Activated T-helper 1 cell treated with anti-CD3 and anti-CD28 coated beads, Interleukin-12 subunit alpha, Interleukin-12 subunit beta, Interleukin-2, Interleukin-4 antibody, amounts not matched to agents 30 ng/mL and 10 ng/mL and 1 ng/mL, durations not matched to agents 14 hours and 24 hours and 36 hours (primary cell): ENCODE measurements at places on chromosomes 6 and 20. TPM values are rescaled to one million over a fixed set of nuclear protein-coding genes. Genes with fewer than 3 reads are reported as not detected.

Gene LY6G6F
- total RNA-seq: not detected in 2 replicates

- H3K4me1 ChIP-seq: peaks cover 16% of the 10 kb centered on the region
- no peak overlapping the region for H3K27ac ChIP-seq
- peaks cover 2% of the 10 kb centered on the region for H3K36me3 ChIP-seq
- H3K4me3 ChIP-seq: no peak overlapping the region
Measured at GRCh38 chr6:37850728-37851285, 31.3 kb downstream of the ZFAND3 start.

- no peaks in the 10 kb centered on the region for H3K27me3 ChIP-seq
- H3K27ac ChIP-seq: no peak overlapping the region
- DNase-seq: no peak
- peaks cover 22% of the 10 kb centered on the region for H3K36me3 ChIP-seq
- H3K4me1 ChIP-seq: peaks cover 19% of the 10 kb centered on the region
Measured at GRCh38 chr20:36887752-36888090, 11.8 kb downstream of the TLDC2 start.

Gene NKAIN2
- total RNA-seq: not detected in 2 replicates

Gene PXDC1
- 0.12 and 0.57 TPM in 2 replicates for total RNA-seq

Gene MAP1LC3A
- 6.1 and 7.3 TPM in 2 replicates for total RNA-seq

Gene PHF10
- total RNA-seq: 88.3 and 89.3 TPM in 2 replicates

DNA sequence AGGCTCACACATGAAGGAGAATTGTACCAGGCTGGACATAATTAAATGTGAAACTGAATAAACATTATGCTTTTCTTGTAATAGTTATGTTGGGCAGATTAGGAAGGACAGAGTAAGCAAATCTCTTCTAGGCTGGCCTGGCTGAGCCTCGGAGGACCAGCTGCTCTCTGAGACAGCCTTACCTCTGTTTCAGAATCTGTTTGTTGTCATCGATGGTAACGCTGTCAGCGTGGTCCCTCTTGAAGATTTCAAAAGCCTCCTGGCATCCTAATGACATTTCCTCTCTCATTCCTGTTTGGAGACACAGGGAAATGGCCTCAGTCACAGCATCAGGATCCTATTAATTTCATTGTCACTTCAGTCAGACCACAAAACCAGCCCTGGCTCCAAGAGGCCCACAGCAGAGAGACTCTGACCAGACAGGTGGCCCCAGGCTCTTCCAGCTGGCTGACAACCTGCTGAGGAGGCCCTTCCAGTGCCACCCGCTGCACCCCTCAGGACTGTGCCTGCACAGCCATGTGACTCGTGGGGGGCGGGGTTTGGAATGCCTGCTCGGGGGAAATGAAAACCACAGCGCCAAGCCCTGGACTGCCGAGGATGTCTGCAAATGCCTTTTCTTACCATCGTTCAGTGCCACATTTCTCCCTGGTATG is 108.5 kb upstream of the KCNK16 start:
- H3K4me1 ChIP-seq: no peaks in the 10 kb centered on the region
- DNase-seq: no peak
- no peaks in the 10 kb centered on the region for H3K36me3 ChIP-seq
- peaks cover 1% of the 10 kb centered on the region for H3K27me3 ChIP-seq
- H3K4me3 ChIP-seq: no peak overlapping the region
- H3K27ac ChIP-seq: no peak overlapping the region

- H3K27me3 ChIP-seq: no peaks in the 10 kb centered on the region
- peak overlapping the region; percentile 95 for H3K27ac ChIP-seq
- DNase-seq: no peak
- H3K4me3 ChIP-seq: peak overlapping the region; percentile 90
Measured at GRCh38 chr6:31204751-31205145, 34.3 kb upstream of the POU5F1 start.

Gene COL19A1
- not detected in 2 replicates for total RNA-seq

Gene FRK
- 0.02 TPM in 1 of 2 replicates, not detected in the other for total RNA-seq

Gene TPX2
- 53.3 and 54.4 TPM in 2 replicates for total RNA-seq

DNA sequence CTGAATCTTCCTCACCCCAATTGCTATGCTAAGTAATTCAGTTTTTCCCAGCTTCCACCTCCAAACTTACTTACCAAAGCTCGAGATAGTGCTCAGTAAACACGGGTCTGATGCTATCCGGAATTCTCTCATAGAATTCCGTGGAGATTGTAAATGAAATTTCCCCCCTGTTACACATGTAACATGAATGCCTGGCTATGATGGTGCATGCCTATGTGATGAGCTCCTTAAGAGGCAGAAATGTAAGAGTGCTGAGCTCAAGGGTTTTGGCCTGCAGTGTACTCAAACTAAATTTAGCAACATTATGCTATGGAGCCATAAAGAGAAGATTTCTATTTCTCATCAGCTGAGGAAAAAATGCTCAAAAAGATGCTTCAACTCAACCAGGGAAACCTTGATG is 133.4 kb upstream of the FUT9 start:
- no peak overlapping the region for H3K4me3 ChIP-seq
- no peak for DNase-seq
- H3K27me3 ChIP-seq: no peaks in the 10 kb centered on the region
- no peaks in the 10 kb centered on the region for H3K4me1 ChIP-seq
- H3K27ac ChIP-seq: no peak overlapping the region

Gene KCNG1
- 2.8 and 3.1 TPM in 2 replicates for total RNA-seq

DNA sequence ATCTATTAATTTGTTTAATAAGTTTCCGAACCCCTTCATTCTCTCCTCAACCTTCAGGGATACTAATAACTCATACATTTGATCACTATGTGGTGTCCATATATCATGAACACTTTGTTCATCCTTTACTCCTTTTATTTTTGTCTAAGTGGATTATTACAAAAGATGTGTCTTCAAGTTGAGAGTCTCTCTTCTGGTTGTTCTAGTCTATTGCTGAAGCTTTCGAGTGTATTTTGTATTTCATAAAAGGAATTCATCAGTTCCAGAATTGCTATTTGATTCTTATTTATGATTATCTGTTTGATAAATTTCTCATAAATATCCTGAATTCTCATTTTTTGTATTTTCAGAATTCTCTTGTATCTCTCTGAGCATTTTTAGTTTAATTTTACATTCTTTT is 96.5 kb upstream of the RUNX2 start:
- no peak overlapping the region for H3K4me3 ChIP-seq
- H3K27me3 ChIP-seq: no peaks in the 10 kb centered on the region
- DNase-seq: no peak
- peaks cover 31% of the 10 kb centered on the region for H3K36me3 ChIP-seq

- peaks cover 10% of the 10 kb centered on the region for H3K36me3 ChIP-seq
- no peak overlapping the region for H3K4me3 ChIP-seq
- H3K27ac ChIP-seq: no peak overlapping the region
- no peak for DNase-seq
- H3K27me3 ChIP-seq: peaks cover 2% of the 10 kb centered on the region
Measured at GRCh38 chr6:29968130-29968529, 25.8 kb downstream of the HLA-A start.

Gene GTSF1L
- 0.39 TPM in 1 of 2 replicates, not detected in the other for total RNA-seq

Gene HLA-G
- total RNA-seq: 0.91 and 1.6 TPM in 2 replicates

Gene SLC32A1
- total RNA-seq: not detected in 2 replicates

Gene XKR7
- total RNA-seq: not detected in 2 replicates

- DNase-seq: no peak
- no peaks in the 10 kb centered on the region for H3K4me1 ChIP-seq
- H3K27me3 ChIP-seq: no peaks in the 10 kb centered on the region
- H3K27ac ChIP-seq: no peak overlapping the region
Measured at GRCh38 chr6:155473741-155474140, 18.1 kb upstream of the NOX3 start.

GRCh38 chr6:37867756-37868446 is 48.4 kb downstream of the ZFAND3 start:
- DNase-seq: no peak
- peaks cover 42% of the 10 kb centered on the region for H3K4me1 ChIP-seq
- H3K36me3 ChIP-seq: peaks cover 11% of the 10 kb centered on the region
- H3K27ac ChIP-seq: peak overlapping the region; percentile 49
- H3K4me3 ChIP-seq: no peak overlapping the region

Gene DUSP15
- total RNA-seq: not detected in 2 replicates

DNA sequence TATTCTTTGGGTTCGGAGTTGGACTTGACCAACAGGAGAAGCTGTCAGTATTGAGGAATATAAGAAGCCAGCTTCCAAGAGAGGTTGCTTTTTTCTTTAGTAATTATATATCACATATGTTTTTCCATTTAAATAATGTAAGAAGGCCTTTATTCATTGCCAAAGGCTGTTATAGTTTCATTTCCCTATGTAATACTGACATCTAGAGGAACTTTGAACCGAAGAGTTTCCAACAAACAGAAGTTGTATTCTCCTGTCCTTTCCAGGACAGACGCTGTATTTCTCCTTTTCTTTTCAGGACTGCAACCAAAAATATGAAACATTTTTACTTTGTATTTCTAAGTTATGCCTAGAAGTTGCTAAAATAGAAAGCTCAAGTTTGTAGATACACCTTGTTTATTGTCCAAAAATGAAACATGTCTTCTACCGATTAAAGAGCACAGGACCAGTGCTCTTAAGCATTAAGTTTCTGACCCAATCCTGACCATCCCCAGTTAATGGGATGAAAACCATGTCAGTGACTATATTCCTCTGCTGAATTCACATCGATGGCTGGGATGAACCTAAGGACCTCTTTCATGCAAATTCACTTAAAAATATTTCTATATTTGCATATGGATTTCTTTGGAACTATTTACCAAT is 55.1 kb downstream of the MYLK4 start:
- H3K4me3 ChIP-seq: no peak overlapping the region
- H3K27ac ChIP-seq: no peak overlapping the region
- H3K4me1 ChIP-seq: no peaks in the 10 kb centered on the region
- H3K36me3 ChIP-seq: no peaks in the 10 kb centered on the region

DNA sequence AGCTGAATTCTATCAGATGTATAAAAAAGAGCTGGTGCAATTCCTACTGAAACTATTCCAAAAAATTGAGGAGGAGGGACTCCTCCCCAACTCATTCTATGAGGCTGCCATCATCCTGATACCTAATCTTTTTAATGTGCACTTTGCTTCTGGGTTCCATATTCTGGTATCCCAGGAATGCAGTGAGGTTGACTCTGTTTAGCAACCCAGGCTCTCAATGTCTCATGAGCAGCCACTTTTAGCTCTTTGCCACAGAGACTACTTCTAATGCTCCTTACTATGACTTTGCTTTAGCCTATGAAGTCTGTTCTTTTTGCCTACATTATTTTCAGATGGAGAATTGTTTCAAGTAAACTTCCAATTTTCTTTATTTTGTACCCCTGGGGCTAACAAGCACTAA is 185.5 kb upstream of the NRSN1 start:
- DNase-seq: no peak
- H3K27me3 ChIP-seq: no peaks in the 10 kb centered on the region
- H3K27ac ChIP-seq: no peak overlapping the region
- no peak overlapping the region for H3K4me3 ChIP-seq
- H3K4me1 ChIP-seq: no peaks in the 10 kb centered on the region

Gene GJA1
- not detected in 2 replicates for total RNA-seq

- peak overlapping the region; percentile 31 for H3K27ac ChIP-seq
- peak overlapping the region; percentile 74 for H3K4me3 ChIP-seq
- peaks cover 20% of the 10 kb centered on the region for H3K27me3 ChIP-seq
- peaks cover 20% of the 10 kb centered on the region for H3K4me1 ChIP-seq
Measured at GRCh38 chr20:26209171-26209941, 512.7 kb upstream of the ZNF337 start.

- H3K4me1 ChIP-seq: peaks cover 10% of the 10 kb centered on the region
- peaks cover 2% of the 10 kb centered on the region for H3K27me3 ChIP-seq
- H3K36me3 ChIP-seq: no peaks in the 10 kb centered on the region
- DNase-seq: no peak
- H3K4me3 ChIP-seq: no peak overlapping the region
- H3K27ac ChIP-seq: no peak overlapping the region
Measured at GRCh38 chr6:281469-282103, 10.7 kb upstream of the DUSP22 start.

GRCh38 chr6:32108094-32108627 is 977 bp downstream of the TNXB start:
- no peaks in the 10 kb centered on the region for H3K4me1 ChIP-seq
- H3K27ac ChIP-seq: no peak overlapping the region
- peaks cover 22% of the 10 kb centered on the region for H3K27me3 ChIP-seq
- H3K36me3 ChIP-seq: peaks cover 9% of the 10 kb centered on the region
- DNase-seq: no peak
- no peak overlapping the region for H3K4me3 ChIP-seq

Gene FAM209B
- 1.2 and 1.4 TPM in 2 replicates for total RNA-seq

- no peaks in the 10 kb centered on the region for H3K36me3 ChIP-seq
- peak overlapping the region; percentile 30 for H3K4me3 ChIP-seq
- peaks cover 58% of the 10 kb centered on the region for H3K27me3 ChIP-seq
- DNase-seq: no peak
- no peak overlapping the region for H3K27ac ChIP-seq
Measured at GRCh38 chr6:7050872-7051779, 56.6 kb upstream of the RREB1 start.

Gene DEF6
- total RNA-seq: 123 and 125 TPM in 2 replicates

- peaks cover 15% of the 10 kb centered on the region for H3K4me1 ChIP-seq
- DNase-seq: no peak
- peak overlapping the region; percentile 51 for H3K27ac ChIP-seq
- peaks cover 12% of the 10 kb centered on the region for H3K27me3 ChIP-seq
Measured at GRCh38 chr20:49310705-49311104, 32.8 kb upstream of the ZNFX1 start.

DNA sequence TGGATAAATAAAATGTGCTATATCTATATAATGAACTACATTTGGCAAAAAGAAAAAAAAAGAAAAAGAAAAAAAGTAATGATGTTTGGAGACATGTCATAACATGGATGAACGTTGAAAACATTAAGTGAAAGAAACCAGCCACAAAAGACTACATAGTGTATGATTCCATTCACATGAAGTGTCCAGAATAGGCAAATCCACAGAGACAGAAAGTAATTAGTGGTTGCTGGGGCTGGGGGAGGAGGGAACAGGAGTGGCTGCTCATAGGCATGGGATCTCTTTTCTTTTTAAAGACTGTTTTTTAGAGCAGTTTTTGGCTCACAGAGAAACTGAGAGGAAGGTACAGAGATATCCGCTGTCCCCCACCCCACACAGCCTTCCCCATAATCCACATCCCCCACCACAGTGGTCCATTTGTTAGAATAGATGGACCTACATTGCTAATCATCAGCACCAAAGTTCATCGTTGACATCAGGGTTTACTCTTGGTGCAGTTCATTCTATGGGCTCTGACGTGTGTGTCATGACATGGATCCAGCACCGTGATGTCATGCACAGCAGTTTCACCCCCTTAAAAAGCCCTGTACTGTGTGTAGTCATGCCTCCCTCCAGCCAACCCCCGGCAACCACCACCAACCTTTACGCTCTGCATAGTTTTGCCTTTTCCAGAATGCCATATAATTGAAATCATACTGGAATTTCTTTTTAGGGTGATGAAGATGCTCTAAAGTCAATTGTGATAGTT is 240.9 kb upstream of the RREB1 start:
- no peak overlapping the region for H3K4me3 ChIP-seq

DNA sequence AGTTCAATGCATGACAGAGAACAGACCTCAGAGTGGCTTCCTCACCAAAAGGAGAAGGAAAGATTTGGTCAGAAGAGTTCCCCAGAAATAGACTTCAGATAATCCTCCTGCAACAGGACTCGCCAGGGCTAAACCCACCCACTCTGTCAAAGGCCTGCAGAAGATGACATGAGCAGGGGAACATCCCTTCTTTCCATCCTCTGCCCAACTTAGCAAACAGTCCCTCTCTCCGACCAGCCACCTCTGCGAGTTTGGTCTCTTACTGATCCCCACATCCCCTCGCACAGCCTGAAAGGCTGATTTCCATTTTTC is 7.5 kb downstream of the NFATC2 start:
- no peak for DNase-seq
- H3K36me3 ChIP-seq: peaks cover 62% of the 10 kb centered on the region
- H3K4me1 ChIP-seq: peaks cover 93% of the 10 kb centered on the region
- H3K27ac ChIP-seq: peak overlapping the region; percentile 96
- H3K4me3 ChIP-seq: peak overlapping the region; percentile 55

Gene PRSS16
- total RNA-seq: 0.13 and 0.98 TPM in 2 replicates

GRCh38 chr6:55782275-55782674 is 93.1 kb downstream of the BMP5 start:
- no peak for DNase-seq
- H3K27me3 ChIP-seq: no peaks in the 10 kb centered on the region
- no peak overlapping the region for H3K27ac ChIP-seq
- H3K4me1 ChIP-seq: no peaks in the 10 kb centered on the region
